ENCODE measurements at places on chromosomes 2 and 18.

DNA sequence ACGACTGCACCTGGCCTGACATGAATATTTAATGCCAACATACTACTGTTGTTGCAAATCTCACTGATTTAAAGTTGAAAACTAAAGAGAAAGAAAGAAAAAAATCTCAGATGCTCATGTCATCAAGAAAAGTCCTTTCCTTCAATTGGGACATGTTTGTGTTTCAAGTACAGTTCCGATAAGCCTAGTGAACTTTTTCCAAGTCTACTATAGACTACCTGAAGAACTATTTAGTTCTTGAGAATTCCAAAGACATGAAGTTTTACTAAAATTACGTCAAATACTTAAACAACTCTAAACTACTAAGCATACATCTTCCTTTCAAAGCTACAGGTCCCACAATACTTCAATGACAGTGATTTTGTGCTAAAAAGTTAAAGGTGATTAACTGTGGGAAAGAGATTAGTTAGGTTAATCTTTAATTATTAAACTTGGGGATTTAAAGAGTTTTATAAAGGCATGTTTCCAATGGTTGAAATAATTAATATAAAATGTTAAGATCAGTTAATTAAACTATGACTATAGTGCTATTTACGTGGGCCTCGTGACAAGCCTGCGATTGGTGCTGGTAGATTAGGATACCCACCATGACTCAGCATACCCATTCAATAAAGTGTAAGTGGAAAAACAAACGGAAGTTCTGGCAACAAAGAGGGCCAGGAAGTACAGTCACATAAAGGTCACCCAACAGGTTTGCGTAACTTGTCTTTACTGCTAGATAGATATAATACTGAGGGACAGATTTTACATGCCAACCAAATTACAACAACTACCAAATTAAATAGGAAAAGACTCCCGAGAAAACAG lies 55.5 kb downstream of the SEPTIN10 start:
- DNase-seq: peak; percentile 55

GRCh38 chr2:235098269-235098668 lies 146.5 kb downstream of the SH3BP4 start:
- no peak for DNase-seq

DNA sequence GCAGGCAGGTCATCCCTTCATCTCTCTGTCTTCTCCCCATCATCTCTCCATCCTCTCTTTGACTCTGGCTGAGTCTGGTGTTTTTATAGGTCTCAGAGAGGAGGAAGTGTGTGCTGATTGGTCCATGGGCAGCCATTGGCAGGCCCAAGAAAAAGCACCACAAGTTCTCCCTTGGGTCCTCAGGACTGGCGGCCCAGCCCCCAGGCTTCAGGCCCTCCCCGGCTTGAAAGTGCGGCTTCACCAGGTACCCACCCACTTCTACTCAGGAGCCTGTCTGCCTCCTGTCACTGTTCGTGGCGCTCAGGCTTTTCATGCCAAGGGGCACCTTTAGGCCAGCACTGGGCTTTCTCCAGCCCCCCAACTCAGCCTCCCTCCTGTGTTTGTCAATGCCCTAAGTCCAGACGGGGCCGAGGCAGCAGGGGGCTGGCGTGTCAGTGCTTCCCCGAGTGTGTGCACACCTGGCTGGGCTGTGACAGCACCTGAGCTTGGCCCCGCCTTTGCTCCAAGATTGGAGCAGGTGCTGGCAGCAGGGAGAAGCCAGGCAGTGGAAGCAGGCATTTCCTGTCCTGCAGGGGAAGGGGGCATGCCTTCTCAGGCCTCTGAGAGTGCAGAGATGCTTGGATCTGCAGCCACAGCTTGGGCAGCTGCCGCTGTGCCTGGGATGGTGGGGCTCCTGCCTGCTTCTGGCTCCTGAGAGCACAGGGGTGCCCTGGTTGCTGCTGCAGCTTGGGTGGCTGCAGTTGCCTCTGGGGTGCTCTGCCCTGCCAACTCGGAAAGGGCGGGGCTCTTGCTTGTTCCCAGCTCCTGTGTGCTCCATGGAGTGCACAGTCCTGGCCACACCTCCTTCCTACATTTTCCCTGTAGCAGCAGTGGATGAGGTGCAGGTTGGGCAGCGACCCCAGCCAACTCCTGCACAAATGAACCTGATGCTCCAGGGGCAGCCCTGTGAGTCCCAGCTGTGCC lies 34.1 kb downstream of the FBXO48 start:
- no peak for DNase-seq

GRCh38 chr2:229868794-229869193 lies 53.0 kb downstream of the TRIP12 start:
- no peak for DNase-seq

GRCh38 chr2:236546561-236547002 lies 23.0 kb upstream of the ACKR3 start:
- DNase-seq: no peak

DNA sequence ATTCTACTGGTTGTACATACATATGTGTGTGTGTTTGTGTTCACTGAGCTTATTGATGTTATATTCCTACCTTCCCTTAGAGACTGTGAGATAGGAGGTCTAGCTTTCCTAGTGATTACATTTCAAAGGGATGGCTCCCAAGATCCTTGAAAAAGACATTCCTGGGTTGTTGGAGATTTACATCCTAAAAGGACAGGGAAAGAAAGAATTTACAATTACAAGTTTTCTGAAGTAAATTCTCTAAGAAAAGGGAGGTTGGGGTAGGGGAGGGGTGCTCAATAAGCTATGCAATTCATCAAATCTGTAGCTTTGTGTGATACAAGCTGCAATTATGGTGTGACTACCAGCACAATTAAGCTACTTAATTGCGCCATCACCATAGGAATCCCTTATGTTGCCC lies 284.3 kb downstream of the NUP35 start:
- no peak for DNase-seq

DNA sequence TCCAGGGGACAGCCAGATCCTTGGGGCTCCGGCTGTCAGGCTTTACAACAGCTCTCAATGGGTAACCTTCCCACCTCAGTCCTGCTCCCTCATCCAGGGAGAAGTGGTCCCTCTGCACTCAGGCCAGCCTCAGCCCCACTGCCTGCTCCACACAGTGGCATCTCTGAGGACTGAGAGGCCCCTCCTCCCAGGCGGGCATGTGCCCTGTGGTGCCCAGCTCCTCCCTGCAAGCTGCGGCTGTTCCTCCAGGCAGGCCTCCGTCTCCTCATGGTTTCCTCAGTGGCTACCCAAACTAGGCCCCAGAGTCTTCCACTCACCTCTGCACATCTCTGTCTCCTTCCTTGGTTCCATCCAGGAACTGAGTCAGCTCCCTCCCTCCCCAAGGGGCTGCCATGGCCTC lies 81.7 kb upstream of the TMEM200C start:
- DNase-seq: no peak

GRCh38 chr2:95530734-95531133 lies 46.2 kb upstream of the TRIM43B start:
- peak; percentile 76 for DNase-seq

GRCh38 chr18:59833785-59834184 lies 66.0 kb upstream of the PMAIP1 start:
- no peak for DNase-seq

All from fibroblast of skin of right biceps (primary cell).